ENCODE measurements at places on chromosomes 12 and 14.
A peak's percentile ranks its signal among the peaks of the same experiment; 100 is the strongest.

DNA sequence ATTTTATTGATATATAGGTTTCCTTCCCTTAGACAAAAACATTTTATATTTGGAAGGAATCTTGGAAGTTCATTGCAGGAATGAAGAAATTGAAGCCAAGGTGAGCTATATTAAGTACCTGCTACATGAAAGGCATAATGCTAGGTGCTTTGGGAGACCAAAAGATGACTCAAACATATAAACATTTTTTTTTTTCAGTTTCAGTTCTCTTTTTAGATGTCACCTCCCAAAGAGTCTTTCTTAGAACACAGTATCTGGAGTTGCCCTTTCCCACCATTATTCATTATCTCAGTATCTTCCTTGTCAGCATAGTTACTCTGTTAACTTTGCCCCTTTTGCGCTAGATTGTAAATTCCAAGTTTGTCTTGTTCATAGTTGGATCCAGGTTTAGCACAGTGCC lies 1.1 kb downstream of the LIN52 start:
- DNase-seq: no peak

DNA sequence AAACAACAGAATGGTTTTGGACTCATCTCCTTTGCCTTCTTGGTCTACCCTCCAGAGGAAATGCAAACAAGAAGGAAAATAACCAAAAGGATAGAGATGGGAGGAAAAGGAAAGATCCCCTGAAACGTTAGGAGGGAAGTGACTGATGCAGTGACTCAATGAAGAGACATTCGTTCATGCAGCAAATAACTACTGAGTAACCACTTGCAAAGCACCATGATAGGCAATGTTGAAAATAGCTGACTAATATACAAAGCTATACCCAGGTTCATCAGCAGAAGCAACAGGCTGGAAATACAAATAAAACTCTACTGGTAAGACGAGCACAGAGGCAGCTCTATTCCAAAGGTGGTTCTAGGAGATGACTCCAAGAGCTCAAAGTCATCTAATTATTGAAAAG lies 41.8 kb downstream of the R3HDM2 start:
- no peak for DNase-seq

GRCh38 chr12:6551496-6552139 lies 4.2 kb downstream of the IFFO1 start:
- no peak for DNase-seq

- no peak for DNase-seq
Observed at GRCh38 chr14:54771411-54772027, 131.1 kb downstream of the GCH1 start.

- DNase-seq: peak; percentile 86
Observed at GRCh38 chr14:24673534-24674203, 39.7 kb upstream of the GZMB start.

GRCh38 chr12:91603060-91603459 lies 420.4 kb upstream of the DCN start:
- no peak for DNase-seq

DNA sequence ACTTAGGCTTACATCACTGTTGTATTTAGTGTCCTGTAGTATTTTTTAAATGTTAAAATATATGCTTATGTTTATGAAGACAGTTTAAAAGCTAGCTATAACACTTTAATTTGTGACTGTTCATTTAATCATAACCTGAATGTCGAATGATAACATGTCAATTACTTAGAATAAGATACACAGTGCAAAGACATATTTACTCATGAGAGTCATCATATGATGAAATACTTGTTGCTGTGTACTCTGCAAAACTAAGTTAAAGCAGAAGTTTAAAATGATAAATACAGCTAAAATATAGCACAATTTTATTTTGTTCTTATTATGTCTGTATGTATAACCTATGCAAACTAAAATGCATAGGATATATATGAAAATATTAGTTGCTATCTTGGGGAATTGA lies 497.4 kb downstream of the FSCB start:
- DNase-seq: no peak
